ENCODE measurements at places on chromosomes 12 and 14. TPM values are rescaled to one million over a fixed set of nuclear protein-coding genes. Genes with fewer than 3 reads are reported as not detected.

TAS2R42 gene
- not detected for total RNA-seq

KRT78 gene
- total RNA-seq = not detected

DNA sequence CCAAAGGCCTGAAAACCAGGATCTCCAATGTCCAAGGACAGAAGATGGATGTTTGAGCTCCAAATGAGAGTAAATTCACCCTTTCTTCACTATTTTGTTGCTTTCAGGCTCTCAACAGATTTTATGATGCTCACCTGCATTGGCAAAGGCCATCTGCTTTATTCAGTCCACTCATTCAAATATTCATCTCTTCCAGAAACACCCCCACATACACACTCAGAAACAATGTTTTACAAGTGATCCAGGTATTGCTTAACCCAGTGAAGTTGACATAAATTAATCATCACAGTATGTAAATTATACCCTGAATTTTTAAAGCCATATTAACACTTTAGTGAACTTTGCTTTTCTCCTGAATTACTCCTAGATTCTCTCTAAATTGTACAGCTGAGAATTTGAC is 63.3 kb downstream of the DUSP6 start:
- no peaks in the 10 kb centered on the region for H3K36me3 ChIP-seq
- H3K4me3 ChIP-seq = no peak overlapping the region
- H3K27me3 ChIP-seq = no peaks in the 10 kb centered on the region
- no peak for DNase-seq
- H3K27ac ChIP-seq = no peak overlapping the region

DNA sequence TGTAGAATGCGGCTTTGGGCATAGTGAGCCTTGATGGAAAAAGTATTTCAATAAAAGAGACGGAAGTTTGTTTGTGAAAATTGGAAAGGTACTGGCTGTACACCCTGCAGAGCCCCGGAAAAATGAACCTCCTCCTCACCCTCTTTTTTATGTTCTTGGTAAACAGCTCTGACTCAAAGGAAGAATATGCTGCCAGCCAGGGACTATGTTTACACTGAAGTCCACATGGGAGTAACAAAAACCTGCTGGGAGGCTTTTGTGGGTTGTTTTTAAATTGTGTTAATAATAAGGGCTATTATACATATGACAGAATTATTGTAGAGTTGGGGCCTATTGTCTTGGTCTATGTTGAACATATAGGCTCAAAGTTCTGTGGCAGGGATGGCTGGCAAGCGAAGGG is 70.7 kb downstream of the TTC8 start:
- H3K4me3 ChIP-seq = no peak overlapping the region
- H3K36me3 ChIP-seq = no peaks in the 10 kb centered on the region
- DNase-seq = peak; percentile 27
- no peaks in the 10 kb centered on the region for H3K27me3 ChIP-seq
- H3K27ac ChIP-seq = no peak overlapping the region
- H3K4me1 ChIP-seq = no peaks in the 10 kb centered on the region

DNA sequence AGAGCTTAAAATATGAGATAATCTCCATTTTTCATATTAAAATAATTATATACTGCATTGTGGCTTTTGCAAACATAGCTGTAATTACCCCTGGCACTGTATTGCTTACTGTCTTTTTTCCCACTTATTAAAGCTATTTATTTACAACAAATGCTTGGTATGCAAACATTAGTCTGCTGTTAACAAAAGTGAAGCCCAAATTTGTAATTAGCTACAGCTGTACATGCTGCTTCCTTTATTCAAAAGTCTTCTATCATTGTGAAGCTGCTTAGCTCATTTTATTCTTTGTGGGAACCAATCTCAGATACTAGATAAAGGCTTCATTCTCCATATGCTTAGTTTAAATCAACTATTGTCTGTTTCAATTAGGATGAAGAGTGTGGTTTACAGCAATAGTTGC is 425.8 kb upstream of the FOXG1 start:
- H3K27ac ChIP-seq = no peak overlapping the region
- H3K4me3 ChIP-seq = no peak overlapping the region
